Ascending aorta (tissue), 2 donors: ENCODE measurements at places on chromosomes 6 and 20.

DNA sequence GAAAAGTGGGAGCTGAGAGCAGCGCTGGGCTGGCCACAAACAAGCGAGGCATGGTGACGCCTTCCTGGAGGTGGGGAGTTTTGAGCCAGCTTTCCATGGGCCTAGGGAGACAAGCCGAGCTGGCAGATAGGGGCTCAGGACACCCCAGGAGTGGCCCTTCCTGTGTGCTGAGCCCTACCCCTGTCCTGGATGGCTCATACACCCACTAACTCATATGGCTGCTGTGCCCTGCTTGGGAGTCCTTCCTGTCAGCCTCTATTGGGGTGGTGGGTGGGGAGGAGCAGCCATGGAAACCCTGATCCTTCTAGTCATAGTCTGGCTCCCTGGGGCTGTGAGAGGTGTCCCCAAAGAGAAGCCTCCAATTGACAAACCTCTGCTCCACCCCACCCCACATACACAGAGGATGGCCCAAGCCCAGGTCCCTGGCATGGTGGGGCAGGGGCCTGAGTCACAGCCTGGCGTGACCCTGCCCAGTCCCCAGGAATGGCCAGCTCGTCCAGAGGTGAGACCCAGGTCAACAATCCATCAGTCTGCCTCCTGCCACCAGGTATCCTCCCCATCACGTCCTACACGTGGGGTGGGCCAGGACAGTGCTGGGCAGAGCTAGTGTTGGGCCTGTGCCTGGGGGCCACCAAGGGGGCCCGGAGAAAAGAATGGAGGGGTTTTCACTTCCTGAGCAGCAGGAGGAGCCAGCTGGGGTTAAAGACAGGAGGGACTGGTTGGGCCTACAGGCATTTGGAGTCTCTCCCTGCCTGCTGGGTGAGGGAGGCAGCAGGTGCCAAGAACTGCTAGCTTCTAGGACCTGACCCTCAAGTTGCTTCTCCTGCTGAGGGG, 52.2 kb downstream of the MRPL14 start:
- H3K4me1 ChIP-seq = peaks cover 4% of the 10 kb centered on the region
- no peak overlapping the region for H3K4me3 ChIP-seq
- H3K27ac ChIP-seq = peak overlapping the region; percentile 54
- no peaks in the 10 kb centered on the region for H3K27me3 ChIP-seq
- H3K36me3 ChIP-seq = no peaks in the 10 kb centered on the region

- H3K4me3 ChIP-seq = no peak overlapping the region
- H3K27ac ChIP-seq = no peak overlapping the region
- no peaks in the 10 kb centered on the region for H3K27me3 ChIP-seq
- no peaks in the 10 kb centered on the region for H3K36me3 ChIP-seq
- no peaks in the 10 kb centered on the region for H3K4me1 ChIP-seq
These were observed 143.7 kb downstream of the LAMA2 start for GRCh38 chr6:129026601-129027000.

GRCh38 chr20:45336530-45337366, 11.5 kb downstream of the SDC4 start:
- DNase-seq = peak; percentile 76
- H3K4me1 ChIP-seq = peaks cover 55% of the 10 kb centered on the region
- H3K27me3 ChIP-seq = no peaks in the 10 kb centered on the region

- no peaks in the 10 kb centered on the region for H3K27me3 ChIP-seq
- H3K36me3 ChIP-seq = no peaks in the 10 kb centered on the region
- DNase-seq = no peak
- H3K4me3 ChIP-seq = no peak overlapping the region
- no peak overlapping the region for H3K27ac ChIP-seq
These were observed 214.6 kb downstream of the HDGFL1 start for GRCh38 chr6:22783931-22784330.

DNA sequence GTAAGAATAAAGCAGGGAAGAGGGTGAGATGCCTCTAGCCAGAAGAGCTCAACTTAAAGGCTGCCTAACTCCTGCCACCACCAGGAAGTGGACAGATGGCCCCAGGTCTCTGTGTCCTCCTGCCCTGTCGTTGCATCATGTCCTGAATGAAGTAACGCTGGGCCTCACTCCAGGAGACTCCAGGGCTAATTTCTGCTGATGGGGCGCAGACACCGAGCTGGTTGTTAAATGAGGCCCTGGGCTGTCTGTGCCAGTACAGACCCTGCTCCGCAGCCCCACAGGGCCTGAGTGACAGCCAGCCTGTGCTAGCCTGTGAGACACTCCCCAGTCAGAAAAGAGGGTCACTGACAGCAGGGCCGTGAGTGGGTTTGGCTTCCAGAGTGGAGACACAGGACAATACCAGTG, 6.5 kb downstream of the IP6K3 start:
- H3K27ac ChIP-seq = no peak overlapping the region
- DNase-seq = no peak
- H3K36me3 ChIP-seq = no peaks in the 10 kb centered on the region
- H3K4me3 ChIP-seq = no peak overlapping the region
- no peaks in the 10 kb centered on the region for H3K27me3 ChIP-seq

GRCh38 chr20:11195169-11195568, 521.4 kb upstream of the JAG1 start:
- no peak overlapping the region for H3K27ac ChIP-seq
- no peak overlapping the region for H3K4me3 ChIP-seq
- DNase-seq = no peak
- H3K27me3 ChIP-seq = no peaks in the 10 kb centered on the region

GRCh38 chr6:16089232-16090062, 39.4 kb upstream of the MYLIP start:
- no peaks in the 10 kb centered on the region for H3K27me3 ChIP-seq
- no peaks in the 10 kb centered on the region for H3K4me1 ChIP-seq
- no peak for DNase-seq
- no peak overlapping the region for H3K4me3 ChIP-seq

DNA sequence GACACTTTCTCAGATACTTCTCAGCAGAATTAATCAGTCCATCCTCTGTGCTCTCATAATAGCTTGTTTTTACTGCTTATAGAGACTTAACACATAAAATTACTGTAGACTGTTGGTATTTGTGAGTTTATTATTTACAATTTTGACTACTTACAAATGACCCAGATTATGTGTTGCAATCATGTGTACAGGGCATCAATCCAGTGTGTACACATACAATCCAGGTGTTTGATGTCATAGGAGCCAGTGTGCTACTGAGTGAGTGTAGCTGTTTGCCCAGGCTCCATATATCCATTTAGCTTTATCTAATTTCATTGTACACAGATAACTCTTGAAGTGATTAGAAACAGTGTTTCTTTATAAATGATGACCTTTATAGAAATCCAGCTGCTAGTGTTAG, 31.3 kb downstream of the TRMT11 start:
- H3K27me3 ChIP-seq = no peaks in the 10 kb centered on the region
- DNase-seq = no peak
- no peak overlapping the region for H3K27ac ChIP-seq
- peaks cover 36% of the 10 kb centered on the region for H3K36me3 ChIP-seq

GRCh38 chr6:29947077-29947980, 5.0 kb downstream of the HLA-A start:
- H3K36me3 ChIP-seq = no peaks in the 10 kb centered on the region
- no peak overlapping the region for H3K4me3 ChIP-seq
- H3K4me1 ChIP-seq = peaks cover 4% of the 10 kb centered on the region
- H3K27ac ChIP-seq = no peak overlapping the region
- H3K27me3 ChIP-seq = no peaks in the 10 kb centered on the region

- DNase-seq = no peak
- no peak overlapping the region for H3K4me3 ChIP-seq
- no peaks in the 10 kb centered on the region for H3K27me3 ChIP-seq
- H3K4me1 ChIP-seq = peaks cover 24% of the 10 kb centered on the region
These were observed 121.8 kb downstream of the SASH1 start for GRCh38 chr6:148464319-148465010.
